ENCODE measurements at places on chromosomes 2 and 18. TPM values are rescaled to one million over a fixed set of nuclear protein-coding genes. Genes with fewer than 3 reads are reported as not detected.

DNA sequence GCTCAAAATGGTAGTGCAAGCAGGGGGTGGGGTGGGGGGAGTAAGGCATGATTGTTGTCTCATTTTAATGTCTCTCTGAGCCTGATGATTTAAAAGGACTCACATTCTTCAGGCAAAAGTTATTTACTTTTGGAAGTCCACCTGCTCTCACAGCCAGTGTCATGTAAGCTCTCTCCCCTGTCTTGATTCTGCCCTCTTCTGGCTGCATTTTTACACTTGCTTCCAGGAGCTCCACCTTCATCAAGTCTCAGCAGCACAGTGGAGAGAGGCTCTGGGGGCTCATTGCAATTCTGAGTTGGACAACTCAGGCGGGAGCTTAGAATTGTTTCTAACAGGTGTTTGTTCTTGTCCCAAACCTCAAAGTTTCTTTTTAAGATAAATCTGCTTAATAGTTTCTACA, 39.2 kb downstream of the GNAL start:
- DNase-seq, result no peak

DNA sequence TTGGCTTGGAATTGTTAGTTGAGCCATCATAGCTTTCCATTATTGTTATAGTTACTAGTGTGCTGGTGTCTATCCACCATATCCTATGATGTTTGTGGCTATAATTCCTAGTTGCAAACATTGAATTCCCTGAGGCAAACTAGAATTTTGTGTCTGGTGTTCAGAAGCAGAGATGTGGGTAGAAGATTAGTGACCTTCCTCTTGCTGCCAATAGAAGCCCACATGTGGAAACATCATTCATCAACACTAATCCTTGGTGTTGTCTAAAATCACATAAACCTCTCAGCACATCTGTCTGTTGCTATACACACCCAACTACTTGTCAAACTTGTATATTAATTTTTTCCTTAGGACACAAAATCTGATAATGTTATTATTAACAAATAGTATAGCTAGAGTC, 374.1 kb downstream of the TGIF1 start:
- no peak for DNase-seq

DNA sequence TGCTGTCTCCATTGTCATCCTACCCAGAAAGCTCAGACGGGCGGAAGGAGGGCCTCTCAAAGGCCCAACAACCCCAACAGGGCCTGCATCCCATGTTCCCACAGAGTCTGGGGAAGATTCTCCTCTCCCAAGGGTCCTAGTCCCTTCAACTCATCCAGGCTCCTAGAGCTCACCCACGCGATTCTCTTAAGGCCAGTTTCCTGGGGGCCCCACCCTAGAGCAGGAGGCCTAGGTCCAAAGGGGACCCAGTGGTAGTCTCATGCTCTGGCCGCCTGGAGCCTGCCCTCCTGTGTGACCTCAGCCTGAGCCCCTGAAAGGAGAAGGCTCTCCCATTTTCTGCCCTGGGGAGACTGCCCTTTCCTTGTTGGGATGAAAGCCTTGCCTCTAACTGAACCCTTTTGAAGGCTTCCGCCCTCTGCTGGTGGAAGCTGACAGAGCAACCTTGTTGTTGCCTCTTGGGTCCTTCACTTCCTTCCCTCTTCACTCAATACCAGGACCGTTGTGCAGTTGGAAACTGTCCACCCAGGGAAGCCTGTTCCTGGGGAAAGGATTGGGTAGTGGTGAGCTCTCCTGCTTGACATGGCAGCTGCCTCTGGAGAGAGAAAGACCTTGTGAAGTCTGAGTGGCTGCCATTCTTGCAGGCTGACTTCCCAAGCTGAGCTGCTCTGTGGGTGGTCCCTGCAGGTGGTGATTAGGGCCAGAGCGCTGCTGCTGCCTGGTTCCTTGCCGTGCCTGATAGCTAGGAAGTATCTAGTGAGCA, 86.0 kb upstream of the ALPP start:
- no peak for DNase-seq

DNA sequence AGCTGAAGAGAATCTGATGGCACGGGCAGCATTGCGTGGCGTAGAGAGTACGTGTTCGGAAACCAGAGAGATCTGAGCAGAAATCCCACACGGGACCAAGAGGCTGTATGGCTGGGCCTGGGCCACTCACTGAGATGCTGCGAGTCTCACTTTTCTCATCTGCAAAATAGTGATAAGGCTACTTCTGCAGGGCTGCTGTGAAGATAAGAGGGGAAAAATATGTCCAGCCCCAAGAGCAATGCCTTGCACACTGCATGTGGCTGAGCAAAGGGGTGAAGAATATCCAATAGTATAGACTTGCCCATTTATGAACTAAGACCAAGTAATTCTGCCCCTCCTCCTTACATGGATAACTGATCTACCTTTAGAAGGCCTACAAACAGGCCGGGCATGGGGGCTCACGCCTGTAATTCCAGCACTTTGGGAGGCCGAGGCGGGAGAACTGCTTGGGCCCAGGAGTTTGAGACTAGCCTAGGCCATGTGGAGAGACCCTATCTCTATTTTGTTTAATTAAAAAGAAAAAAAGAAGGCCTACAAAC, 3.1 kb downstream of the FECH start:
- no peak for DNase-seq

GRCh38 chr18:27763341-27763740, 413.6 kb downstream of the CDH2 start:
- DNase-seq, result no peak

GRCh38 chr2:64442801-64443429, 11.0 kb upstream of the LGALSL start:
- peak; percentile 29 for DNase-seq

The C2orf78 gene
- total RNA-seq, result not detected

The ASB18 gene
- not detected for total RNA-seq

The CERS6 gene
- total RNA-seq, result 50.7 TPM

The SPR gene
- 57.0 TPM for total RNA-seq

The SPC25 gene
- not detected for total RNA-seq

The CUL3 gene
- 66.4 TPM for total RNA-seq

The PDE11A gene
- total RNA-seq, result not detected

The FAM110C gene
- 1.2 TPM for total RNA-seq

The SRD5A2 gene
- total RNA-seq, result 0.06 TPM

The KLHL30 gene
- total RNA-seq, result 2.2 TPM

The CRACDL gene
- total RNA-seq, result 1.7 TPM
